ENCODE measurements at places on chromosomes 6 and 20. TPM values are rescaled to one million over a fixed set of nuclear protein-coding genes. Genes with fewer than 3 reads are reported as not detected.

- H3K36me3 ChIP-seq = no peaks in the 10 kb centered on the region
- no peaks in the 10 kb centered on the region for H3K4me1 ChIP-seq
- H3K27me3 ChIP-seq = no peaks in the 10 kb centered on the region
- H3K4me3 ChIP-seq = no peak overlapping the region
- H3K27ac ChIP-seq = no peak overlapping the region
Observed at GRCh38 chr6:4302524-4302923, 167.1 kb upstream of the ECI2 start.

DNA sequence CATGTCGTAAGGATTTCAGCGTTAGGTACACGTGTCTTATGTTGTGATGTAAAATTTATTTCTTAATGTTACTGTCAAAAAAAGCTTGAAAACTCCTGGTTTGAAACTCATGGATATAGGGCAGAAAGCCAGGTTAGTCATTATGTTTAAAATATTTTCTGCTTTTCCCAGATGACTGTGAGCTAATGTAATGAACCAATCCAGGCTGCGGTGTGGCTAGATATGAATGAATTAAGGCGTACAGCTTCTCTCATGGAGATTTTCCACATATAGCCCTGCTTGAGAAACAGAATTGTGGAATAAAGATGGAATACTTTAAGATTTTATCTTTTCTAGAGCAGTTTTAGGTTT is 80.3 kb upstream of the STMND1 start:
- H3K4me1 ChIP-seq = no peaks in the 10 kb centered on the region
- DNase-seq = no peak
- no peak overlapping the region for H3K27ac ChIP-seq
- H3K4me3 ChIP-seq = no peak overlapping the region
- H3K36me3 ChIP-seq = no peaks in the 10 kb centered on the region
- no peaks in the 10 kb centered on the region for H3K27me3 ChIP-seq

- H3K36me3 ChIP-seq = peaks cover 4% of the 10 kb centered on the region
- DNase-seq = no peak
- no peaks in the 10 kb centered on the region for H3K4me1 ChIP-seq
- H3K4me3 ChIP-seq = no peak overlapping the region
- H3K27ac ChIP-seq = no peak overlapping the region
- no peaks in the 10 kb centered on the region for H3K27me3 ChIP-seq
Observed at GRCh38 chr6:13251242-13251641, 77.1 kb downstream of the TBC1D7 start.

- no peak overlapping the region for H3K27ac ChIP-seq
- peaks cover 21% of the 10 kb centered on the region for H3K4me1 ChIP-seq
- no peak overlapping the region for H3K4me3 ChIP-seq
- no peak for DNase-seq
Observed at GRCh38 chr6:16239798-16240123, 1.4 kb downstream of the GMPR start.

GRCh38 chr6:134230087-134230700 is 87.7 kb downstream of the SGK1 start:
- H3K4me1 ChIP-seq = no peaks in the 10 kb centered on the region
- no peak for DNase-seq
- no peaks in the 10 kb centered on the region for H3K27me3 ChIP-seq
- H3K27ac ChIP-seq = no peak overlapping the region

DNA sequence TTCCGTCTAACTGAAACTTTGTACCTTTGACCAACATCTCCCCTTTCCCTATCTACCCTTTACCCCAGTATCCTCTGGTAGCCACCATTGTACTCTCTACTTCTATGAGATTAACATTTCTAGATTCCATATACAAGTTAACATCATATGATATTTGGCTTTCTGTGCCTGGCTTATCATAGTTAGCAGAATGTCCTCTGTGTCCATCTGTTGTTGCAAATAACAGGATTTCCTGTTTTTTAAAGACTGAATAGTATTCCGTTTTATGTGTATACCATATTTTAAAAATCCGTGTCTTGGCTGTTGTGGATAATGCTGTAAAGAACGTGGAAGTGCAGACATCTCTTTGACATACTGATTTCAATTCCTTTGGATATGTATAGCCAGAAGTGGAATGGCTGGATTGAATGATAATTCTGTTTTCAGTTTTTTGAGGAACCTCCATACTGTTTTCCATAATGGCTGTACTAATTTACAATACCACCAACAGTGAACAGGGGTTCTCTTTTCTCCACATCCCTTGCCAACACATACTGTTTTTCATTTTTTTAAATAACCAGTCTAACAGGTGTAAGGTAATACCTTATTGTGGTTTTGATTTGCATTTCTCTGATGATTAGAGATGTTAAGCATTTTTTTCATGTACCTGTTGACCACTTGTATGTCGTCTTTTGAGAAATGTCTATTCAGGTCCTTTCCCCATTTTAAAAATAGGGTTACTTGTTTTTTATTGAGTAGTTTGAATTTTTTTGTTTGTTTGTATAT is 53.8 kb downstream of the CDC5L start:
- H3K27ac ChIP-seq = no peak overlapping the region
- no peak overlapping the region for H3K4me3 ChIP-seq
- H3K4me1 ChIP-seq = no peaks in the 10 kb centered on the region
- no peaks in the 10 kb centered on the region for H3K27me3 ChIP-seq

DNA sequence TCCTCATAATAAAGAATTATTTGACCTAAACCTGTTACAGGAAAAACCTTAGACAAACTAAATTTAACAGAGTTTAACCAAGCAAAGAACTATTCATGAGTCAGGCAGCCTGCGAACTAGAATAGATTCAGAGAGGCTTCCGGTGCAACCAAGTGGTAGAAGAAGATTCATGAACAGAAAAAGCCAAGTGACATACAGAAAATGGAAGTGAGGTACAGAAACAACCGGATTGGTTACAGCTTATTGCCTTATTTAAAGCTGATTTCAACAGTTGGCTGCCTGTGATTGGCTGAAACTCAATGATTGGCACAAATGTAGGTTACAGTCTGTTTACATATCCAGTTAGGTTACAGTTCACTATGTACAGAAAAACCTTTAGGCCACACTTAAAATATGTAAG is 10.1 kb downstream of the PPP1R3G start:
- H3K27ac ChIP-seq = no peak overlapping the region
- peaks cover 3% of the 10 kb centered on the region for H3K4me1 ChIP-seq
- no peaks in the 10 kb centered on the region for H3K27me3 ChIP-seq
- H3K4me3 ChIP-seq = no peak overlapping the region
- no peaks in the 10 kb centered on the region for H3K36me3 ChIP-seq

GRCh38 chr6:148419430-148419829 is 76.8 kb downstream of the SASH1 start:
- no peaks in the 10 kb centered on the region for H3K36me3 ChIP-seq
- DNase-seq = peak; percentile 44
- no peaks in the 10 kb centered on the region for H3K27me3 ChIP-seq
- H3K4me3 ChIP-seq = no peak overlapping the region
- peaks cover 23% of the 10 kb centered on the region for H3K4me1 ChIP-seq

GRCh38 chr6:126477678-126478077 is 137.8 kb downstream of the CENPW start:
- H3K27ac ChIP-seq = no peak overlapping the region
- no peak overlapping the region for H3K4me3 ChIP-seq
- H3K4me1 ChIP-seq = no peaks in the 10 kb centered on the region
- H3K36me3 ChIP-seq = no peaks in the 10 kb centered on the region

The NHSL1 gene
- polyA plus RNA-seq = 5.2 TPM

The XRN2 gene
- 12.6 TPM for polyA plus RNA-seq

The KHDC1L gene
- 0.31 TPM for polyA plus RNA-seq

The C20orf141 gene
- not detected for polyA plus RNA-seq

The PPIL1 gene
- 30.2 TPM for polyA plus RNA-seq

The MYCT1 gene
- polyA plus RNA-seq = 15.1 TPM

All from lung (tissue), 17 donors.